ENCODE measurements at places on chromosomes 5 and 9.

- no peak for DNase-seq
These were observed 44.2 kb downstream of the SLC38A9 start for GRCh38 chr5:55667938-55668337.

- no peak for DNase-seq
These were observed 205.9 kb downstream of the PDZD2 start for GRCh38 chr5:31844622-31845345.

GRCh38 chr5:15463231-15463980 lies 36.6 kb upstream of the FBXL7 start:
- no peak for DNase-seq

DNA sequence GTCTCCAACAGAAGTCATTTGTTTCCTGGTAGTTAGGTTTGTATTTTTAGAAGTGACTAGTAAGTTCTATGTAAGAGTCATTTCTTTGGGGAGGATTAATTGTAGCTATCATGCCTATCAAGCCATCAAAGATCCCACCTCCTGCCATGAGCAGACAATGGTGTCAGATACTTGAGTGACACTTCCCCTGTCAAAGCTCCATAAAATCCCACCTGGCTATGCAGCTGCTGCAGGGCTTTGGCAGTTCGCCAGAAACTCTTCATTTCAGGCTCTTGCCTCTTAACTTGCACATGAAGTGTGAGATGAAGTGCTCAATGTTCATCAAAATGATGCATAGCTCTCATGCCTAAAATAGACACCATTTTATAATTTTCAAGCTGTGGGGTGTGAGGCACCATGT lies 312.1 kb downstream of the CDH12 start:
- DNase-seq: no peak

GRCh38 chr5:53397845-53398244 lies 82.6 kb upstream of the FST start:
- DNase-seq: no peak

DNA sequence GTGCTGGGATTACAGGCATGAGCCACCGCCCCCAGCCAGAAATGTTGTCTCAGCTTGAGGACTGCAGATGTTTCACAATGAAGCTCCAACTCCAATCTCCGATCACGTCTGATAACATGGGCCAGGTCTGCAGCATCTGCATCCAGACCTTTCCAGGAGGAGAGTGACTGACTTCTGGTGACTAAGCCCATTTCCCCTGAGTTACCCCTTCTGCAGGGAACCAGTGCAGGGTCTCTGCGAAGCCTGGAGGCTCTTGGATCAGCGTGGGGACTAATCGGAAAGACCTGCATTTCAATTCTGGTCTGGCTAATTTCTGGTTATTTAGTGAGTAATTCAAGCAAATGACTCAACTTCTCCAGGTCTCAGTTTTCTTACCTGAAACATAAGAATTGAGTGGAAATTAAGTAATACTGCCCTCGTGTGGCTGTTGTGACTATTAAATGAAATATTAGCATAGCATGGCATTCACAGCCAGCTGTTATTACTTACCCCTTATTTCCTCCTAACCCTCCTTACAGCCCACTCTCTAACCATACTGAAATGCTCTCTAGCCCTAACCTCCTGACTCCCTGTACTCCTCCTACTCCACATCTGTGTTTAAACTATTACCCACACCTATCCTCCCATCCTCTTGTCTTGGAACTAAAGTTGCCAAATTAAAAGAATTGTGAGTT lies 2.2 kb upstream of the GNPDA1 start:
- DNase-seq: peak; percentile 50

DNA sequence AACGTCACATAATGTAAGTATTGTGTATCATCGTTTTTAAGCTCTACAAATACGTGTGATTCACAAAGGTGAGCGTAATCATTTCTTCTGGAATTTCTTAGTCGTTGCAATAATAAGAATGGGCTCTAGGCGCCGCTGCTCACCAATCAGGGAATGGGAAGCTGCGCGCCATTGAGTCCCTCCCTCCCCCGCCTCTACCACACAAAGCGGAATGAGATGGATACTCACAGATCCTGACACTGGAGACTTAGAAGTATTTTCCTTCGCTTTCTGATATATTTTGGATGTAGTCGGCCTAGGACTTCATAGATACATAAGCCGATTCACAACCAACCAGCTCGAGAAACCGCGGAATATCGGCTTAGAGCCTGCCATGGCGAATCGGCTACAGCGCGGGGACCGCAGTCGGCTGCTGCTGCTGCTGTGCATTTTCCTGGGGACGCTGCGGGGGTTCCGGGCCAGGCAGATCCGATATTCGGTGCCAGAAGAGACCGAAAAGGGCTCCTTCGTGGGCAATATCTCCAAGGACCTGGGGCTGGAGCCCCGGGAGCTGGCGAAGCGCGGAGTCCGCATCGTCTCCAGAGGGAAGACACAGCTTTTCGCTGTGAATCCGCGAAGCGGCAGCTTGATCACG lies at the start of gene PCDHGA11:
Gene PCDHGA11 (plus strand): TSS at position 197 of the 634 bp plus-strand sequence. CDS start 177 bp downstream, at position 374.
- DNase-seq: no peak

- no peak for DNase-seq
These were observed 85.6 kb downstream of the CDH18 start for GRCh38 chr5:19902316-19902934.

- DNase-seq: no peak
These were observed at the start of gene TUSC1 for GRCh38 chr9:25678147-25678666. Gene TUSC1 (minus strand): TSS chr9:25678444. CDS start chr9:25678312, 132 bp downstream.

DNA sequence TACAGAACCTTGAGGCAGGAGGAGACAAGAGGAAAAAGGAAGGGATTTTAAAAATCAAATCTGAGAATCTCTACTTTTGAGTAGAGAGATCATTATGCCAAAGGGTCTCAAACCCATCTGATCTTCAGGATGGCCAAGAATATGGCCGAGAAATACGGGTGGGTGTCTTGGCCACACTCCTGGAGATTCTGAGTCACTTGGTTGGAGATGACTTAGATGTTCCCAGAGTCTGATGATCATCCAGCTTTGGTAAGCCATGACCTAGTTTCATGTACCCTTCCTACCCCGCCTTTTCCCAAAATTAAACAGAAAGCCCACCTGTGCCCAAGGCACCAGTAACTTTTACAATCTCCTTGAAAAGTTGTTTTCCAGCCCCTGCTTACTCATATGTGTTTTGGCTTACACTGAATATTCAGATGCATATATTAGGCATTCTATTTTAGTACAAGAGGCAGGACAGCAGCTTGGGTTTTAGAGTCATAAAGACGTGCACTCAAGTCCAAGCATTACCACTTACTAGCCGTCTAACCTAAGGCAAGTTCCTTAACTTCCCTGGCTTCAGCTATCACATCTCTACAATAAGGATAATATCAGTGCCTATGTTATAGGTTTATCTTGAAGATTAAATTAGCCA lies 167.0 kb upstream of the GPR151 start:
- no peak for DNase-seq

GRCh38 chr9:105127863-105128220 lies 116.6 kb upstream of the SLC44A1 start:
- peak; percentile 28 for DNase-seq

DNA sequence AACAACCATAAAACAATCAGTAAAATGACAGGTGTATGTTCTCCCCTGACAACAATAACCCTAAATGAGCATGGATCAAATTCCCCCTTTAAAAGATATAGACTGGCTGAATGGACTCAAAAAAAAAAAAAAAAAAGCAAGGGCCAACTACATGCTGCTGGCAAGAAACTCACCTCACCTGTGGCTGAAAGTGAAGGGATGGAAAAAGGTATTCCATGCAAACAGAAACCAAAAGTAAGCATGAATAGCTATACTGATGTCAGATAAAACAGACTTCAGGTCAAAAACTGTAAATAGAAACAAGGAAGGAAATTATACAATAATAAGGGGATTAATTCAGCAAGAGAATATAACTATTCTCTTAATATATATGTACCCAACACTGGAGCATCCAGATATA lies 54.2 kb upstream of the SSBP2 start:
- DNase-seq: no peak

GRCh38 chr5:141040093-141040770 lies 10.9 kb upstream of the PCDHB1 start:
- DNase-seq: no peak

DNA sequence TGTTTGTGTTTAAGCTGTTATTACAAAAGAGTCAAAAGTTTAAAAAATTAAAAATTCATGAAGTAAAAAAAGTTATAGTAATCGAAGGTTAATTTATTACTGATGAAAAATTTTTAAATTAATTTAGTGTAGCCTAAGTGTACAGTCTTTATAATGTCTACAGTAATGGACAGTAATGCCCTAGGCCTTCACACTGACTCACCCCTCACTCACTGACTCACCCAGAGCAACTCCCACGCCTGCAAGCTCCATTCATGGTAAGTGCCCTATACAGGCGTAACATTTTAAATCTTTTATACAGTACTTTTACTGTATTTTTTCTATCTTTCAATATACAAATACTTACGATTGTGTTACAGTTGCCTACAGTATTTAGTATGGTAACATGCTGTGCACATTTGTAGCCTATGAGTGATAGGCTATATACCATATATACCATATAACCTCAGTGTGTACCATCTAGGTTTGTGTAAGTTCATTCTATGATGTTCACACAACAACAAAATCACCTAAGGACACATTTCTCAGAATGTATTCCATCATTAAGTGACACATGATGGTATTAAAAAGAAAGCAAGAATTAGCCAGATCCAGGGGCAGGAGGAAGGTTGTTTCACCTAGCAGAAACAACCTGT lies 40.1 kb downstream of the DCAF10 start:
- DNase-seq: no peak

DNA sequence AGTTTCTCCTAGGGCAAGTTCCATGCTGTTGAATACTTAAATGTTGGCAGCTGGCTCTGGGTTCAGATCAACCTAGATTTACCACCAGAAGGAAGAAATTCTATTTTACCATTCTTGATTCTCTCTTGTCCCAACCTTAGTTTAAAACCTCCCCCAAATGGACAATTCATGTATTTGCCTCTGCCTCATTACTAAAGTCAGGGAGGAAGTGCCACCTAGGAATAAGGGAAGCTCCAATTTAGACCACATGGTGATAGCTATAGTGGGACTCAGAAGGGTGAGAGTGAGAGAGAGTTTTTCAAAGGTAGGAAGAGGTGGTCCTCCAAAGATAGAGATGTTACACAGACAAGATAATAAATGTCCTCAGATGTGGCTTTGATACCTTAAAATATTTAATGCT lies 53.4 kb upstream of the PAM start:
- no peak for DNase-seq

Measured in activated CD8-positive, alpha-beta memory T cell treated with anti-CD3 and anti-CD28 coated beads, Interleukin-2, amount 50 U/mL, for 4 hours (primary cell).